Right lung (tissue), 10 donors: ENCODE measurements at places on chromosomes 3 and 15. TPM values are rescaled to one million over a fixed set of nuclear protein-coding genes. Genes with fewer than 3 reads are reported as not detected.

GRCh38 chr3:187369089-187369447 lies 883 bp downstream of the RTP4 start:
- no peak for DNase-seq

DNA sequence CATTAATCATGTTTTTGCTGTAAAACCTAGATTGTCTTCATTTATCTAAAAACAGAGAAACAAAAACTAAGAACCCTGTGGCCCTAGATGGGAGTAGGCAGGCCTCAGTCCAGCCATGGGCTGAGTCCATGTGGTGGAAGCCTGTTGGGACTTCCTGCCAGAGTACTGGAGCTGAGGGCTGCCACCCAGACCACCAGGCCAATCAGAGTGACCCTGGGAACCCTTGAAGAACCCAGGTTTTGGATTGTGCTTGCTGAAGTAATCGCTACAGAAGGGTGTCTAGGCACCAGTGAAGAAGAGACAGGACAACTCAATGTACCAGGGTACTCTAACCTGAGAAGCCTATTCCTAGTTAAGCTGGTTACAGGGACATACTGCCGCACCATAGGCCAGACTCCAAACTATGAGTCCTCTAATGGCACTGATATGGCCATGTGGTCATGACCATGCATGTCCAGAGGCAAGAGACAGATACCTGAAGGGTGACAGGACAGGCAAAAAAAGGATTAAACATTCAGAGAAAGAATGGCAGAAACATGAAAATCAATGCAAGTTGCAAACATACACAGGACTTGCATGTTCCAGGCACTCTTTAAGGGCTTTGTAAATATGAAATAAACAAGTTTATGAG lies 12.9 kb downstream of the CSRNP1 start:
- DNase-seq, result no peak

GRCh38 chr3:116821371-116821770 lies 111.8 kb downstream of the TUSC7 start:
- DNase-seq, result no peak

DNA sequence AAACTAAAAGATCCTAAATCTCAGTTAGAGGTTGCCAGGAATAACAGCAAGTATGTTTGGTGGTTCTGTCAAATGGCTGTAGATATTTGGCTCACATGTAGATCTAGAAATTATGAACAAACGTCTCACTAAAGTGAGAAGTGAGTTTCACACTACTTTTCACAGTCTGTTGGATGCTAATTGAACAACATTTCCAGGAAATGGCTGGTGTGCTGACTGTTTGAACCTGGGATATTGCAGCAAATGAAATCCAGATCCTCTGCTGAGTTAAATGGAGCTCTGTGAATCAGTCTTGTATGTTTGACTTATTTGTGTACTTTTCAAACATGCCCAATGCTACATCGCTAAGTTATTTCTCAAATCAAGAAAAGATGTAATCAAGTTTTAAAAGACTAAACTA lies 21.3 kb upstream of the RSL24D1 start:
- DNase-seq, result no peak

DNA sequence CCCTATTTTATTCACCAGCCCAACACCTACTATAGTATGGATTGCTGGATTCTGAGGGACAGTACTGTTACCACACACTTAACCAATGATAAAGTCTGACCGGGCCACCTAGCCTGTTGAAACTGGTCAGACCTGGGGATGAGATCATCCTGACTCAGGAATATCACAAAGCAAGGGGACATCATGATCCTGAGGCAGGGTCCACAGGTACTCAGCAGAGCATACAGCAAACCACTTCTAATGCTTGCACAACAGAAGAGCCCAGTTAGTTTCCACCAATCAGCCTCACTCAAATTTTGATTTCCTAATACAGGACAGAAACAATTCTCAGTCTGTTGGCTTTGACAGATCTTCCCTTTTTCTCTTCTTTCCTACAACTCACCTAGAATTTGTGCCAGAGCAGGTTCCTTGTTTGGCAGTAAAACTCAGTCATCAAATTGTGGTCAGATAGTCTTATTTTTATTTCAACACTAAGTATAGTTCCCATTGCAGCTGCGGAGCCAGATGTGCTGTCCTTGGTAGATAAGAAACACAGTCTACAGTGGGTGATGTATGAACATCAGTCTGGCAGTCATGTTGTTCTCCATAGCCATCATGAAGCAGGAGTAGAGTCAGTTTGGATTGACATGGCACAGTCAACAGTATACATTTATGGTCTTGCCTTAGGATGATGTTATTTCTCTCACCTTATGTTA lies 90.1 kb upstream of the PRR23C start:
- no peak for DNase-seq

DNA sequence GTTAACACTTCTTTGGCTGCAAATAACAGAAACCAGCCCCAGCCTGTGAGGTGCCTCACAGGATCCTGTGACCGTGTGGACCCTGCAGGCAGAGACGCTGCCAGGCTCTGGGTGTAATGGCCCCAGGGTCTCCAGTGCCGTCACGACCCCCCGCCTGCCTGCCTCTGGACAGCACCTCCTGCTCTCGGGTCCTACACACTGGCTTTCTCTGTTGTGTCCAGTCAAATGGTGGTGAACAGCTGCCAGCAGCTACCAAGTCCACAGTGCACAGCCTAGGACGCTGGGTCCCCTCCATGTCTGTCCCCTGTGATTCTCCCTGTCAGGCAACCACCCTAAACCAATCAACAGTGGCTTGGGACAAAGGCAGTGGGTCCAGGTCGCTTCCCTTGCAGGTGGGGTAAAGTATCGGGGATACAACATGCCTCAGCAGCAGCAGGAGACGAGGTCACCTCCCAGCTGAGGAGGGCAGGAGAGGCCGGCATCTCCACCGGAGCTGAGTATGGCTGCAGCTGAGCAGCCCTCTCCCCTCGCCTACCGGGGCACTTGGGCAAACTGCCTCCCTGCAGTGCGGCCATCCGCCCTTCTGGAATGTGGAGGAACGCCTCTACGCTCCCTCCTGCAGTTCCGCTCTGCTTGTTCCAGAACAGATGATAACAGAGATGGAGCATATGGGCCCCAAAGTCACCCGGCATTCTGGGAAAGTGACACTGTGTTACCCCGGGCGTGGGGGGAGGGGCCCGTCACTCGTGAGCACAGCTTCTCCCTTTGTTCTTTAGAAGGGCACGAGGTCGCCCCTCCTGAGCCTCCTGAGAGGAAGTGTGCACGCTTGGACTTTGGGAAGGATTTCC lies 21.1 kb upstream of the SKOR1 start:
- DNase-seq, result no peak

- DNase-seq, result no peak
These were observed 46.8 kb upstream of the NEO1 start for GRCh38 chr15:73005446-73005845.

- DNase-seq, result no peak
These were observed 3.8 kb upstream of the LMAN1L start for GRCh38 chr15:74808840-74809229.

- DNase-seq, result no peak
These were observed 117.2 kb upstream of the MEIS2 start for GRCh38 chr15:37217567-37217966.

OIP5 gene
- polyA plus RNA-seq, result 5.3 TPM

TMEM207 gene
- polyA plus RNA-seq, result 0.37 TPM

TTC21A gene
- 13.5 TPM for polyA plus RNA-seq

MST1R gene
- 6.2 TPM for polyA plus RNA-seq

CCDC9B gene
- 6.2 TPM for polyA plus RNA-seq

SRGAP3 gene
- 20.7 TPM for polyA plus RNA-seq

NMNAT3 gene
- polyA plus RNA-seq, result 5.0 TPM
